ENCODE measurements at places on chromosomes 16 and 17.
A peak's percentile ranks its signal among the peaks of the same experiment; 100 is the strongest.

- no peak for DNase-seq
These were observed 51.8 kb downstream of the SF3B3 start for GRCh38 chr16:70575376-70575775.

GRCh38 chr16:3459401-3460090, 16.1 kb downstream of the NAA60 start:
- no peak for DNase-seq

DNA sequence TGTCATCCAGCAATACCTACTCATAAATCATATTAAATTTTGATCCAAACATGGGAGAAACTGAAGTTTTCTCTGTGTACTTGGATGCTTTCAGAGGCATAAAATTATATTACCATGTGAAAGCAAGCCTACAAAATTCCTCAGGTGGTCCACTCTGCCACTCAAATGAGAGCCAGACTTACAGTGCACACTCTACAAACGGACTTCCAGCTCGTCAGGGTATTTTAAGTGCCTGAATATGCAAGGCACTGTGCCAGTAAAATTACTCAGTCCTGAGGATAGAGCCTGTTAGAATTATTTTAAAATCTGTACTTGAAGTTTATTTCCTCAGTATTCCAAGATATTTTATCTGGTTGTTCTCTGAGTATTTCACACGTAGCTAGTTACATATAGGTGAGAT, 54.5 kb downstream of the TENT4B start:
- no peak for DNase-seq

- peak; percentile 90 for DNase-seq
These were observed 13.6 kb upstream of the EEF2K start for GRCh38 chr16:22192261-22193062.

- DNase-seq: no peak
These were observed 22.1 kb downstream of the SLC7A6 start for GRCh38 chr16:68286153-68287074.

DNA sequence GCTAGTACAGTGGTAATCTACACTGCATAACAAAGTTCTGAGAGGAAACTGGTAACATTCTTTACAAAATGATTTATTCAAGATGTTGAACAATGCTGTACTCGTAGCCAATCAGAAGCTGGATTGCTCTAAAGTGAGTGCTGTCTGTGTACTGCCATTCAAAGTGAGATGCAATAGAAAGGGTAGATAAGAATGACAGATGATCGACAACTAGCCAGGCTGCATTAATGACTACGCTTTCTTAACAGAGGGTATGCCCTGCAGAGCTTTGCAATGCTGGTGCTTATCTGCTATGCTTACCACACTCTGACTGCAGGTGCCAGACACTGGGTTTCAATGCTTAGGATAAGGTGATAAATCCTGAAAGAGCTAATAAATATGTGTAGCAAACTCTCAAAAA, 46.1 kb upstream of the SLC25A19 start:
- no peak for DNase-seq

- DNase-seq: no peak
These were observed 21.5 kb downstream of the DCAKD start for GRCh38 chr17:45029758-45030423.

DNA sequence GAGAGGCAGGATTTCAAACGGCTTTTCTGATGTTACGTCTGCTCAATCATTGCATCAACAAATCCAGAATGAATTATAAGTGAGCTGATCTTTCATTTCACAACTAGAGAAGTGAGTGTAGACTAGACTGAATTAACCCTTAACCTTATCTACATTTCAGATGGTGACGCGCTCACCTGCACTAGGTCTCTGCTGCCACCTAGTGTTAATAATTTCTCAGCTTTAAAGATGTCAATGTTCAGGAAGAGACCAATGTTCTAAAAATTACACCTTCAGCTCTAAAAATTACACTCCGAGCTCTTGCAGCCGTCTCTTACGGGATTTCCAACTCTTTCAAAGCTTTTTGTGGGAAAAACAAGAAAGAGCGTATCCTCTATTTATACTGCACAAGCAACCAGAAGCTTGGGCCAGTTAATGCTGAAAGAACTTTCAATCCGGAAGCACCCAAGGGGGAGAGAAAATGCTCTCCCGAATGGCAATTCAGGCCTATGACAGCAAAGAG, 88.2 kb upstream of the FA2H start:
- no peak for DNase-seq

Data from right hindlimb (tissue), 1 donor.